ENCODE measurements at places on chromosomes 4 and X.

DNA sequence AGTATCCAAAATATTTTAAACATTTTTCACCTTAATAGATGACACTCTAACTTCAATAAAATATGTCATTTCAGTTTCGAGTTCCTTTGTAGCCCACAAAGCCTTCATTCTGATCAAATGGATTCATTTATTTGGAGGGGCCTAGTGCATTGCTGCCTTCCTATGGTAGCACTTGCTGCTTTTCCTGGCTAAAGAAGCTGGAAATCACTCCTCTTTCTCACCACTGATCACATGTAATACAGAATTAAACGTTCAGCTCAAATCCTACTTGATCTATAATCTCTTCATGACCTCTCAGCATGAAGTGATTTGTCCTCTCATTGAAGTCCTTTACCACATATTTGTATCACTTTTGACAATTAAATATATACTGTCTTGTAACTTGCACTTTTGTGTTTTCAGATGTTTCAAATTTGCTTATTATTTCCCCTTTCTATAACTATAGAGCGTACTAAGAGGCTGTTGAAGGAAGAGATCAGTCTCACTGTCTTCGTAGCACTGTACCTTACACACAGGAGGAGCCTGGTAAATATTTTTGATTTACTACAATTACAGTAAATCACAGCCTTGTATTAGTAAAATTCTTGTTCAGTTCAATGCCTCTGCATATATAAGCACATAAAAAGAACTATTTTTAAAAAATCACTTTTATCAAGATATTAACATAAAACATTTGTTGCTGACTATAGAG, 555 bp downstream of the CFI start:
- H3K36me3 ChIP-seq: no peaks in the 10 kb centered on the region
- DNase-seq: no peak
- no peak overlapping the region for H3K4me3 ChIP-seq
- H3K4me1 ChIP-seq: no peaks in the 10 kb centered on the region
- H3K27ac ChIP-seq: no peak overlapping the region
- H3K27me3 ChIP-seq: peaks cover 8% of the 10 kb centered on the region

- DNase-seq: no peak
- peaks cover 9% of the 10 kb centered on the region for H3K27me3 ChIP-seq
- H3K36me3 ChIP-seq: no peaks in the 10 kb centered on the region
- H3K4me3 ChIP-seq: no peak overlapping the region
- H3K4me1 ChIP-seq: no peaks in the 10 kb centered on the region
Measured at GRCh38 chrX:19129694-19130093, 7.4 kb upstream of the ADGRG2 start.

DNA sequence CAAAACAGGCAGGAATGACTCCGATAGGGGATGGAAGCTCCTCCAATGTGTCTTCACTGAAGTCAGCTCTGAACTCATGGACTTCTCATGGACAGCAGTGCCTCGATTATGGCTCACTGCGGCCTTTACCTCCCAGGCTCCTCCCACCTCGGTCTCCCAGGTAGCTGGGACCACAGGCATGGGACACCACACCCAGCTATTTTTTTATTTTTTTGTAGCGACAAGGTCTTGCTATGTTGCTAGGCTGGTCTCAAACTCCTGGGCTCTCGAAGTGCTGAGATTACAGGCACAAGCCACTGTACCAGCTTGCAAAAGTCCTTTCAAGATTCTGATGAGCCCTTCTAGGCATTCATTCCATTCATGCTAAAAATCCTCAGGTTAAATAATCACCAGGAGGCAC, 181.5 kb downstream of the NSUN7 start:
- H3K36me3 ChIP-seq: no peaks in the 10 kb centered on the region
- H3K4me1 ChIP-seq: peaks cover 8% of the 10 kb centered on the region
- no peak overlapping the region for H3K27ac ChIP-seq
- no peak for DNase-seq
- H3K4me3 ChIP-seq: no peak overlapping the region

DNA sequence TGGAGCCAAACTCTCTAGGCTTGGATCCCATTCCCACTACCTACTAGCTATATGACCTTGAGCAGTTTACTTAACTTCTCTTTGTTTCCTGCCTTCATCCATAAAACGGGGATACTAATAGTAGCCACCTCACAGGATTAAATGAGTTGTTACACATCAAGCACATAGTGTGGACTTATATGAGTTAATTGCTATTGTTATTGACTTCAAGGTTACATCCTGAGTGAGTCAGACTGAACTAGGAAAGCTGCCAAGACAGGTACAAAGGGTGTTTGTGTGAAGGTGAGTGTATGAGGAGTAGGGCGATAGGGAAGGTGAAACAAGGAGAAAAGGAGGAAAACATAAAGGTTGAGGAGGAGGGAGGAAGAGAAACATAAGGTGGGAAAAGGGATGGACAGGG, 32.2 kb downstream of the TFDP3 start:
- no peak overlapping the region for H3K27ac ChIP-seq
- no peaks in the 10 kb centered on the region for H3K36me3 ChIP-seq
- no peaks in the 10 kb centered on the region for H3K27me3 ChIP-seq
- no peak overlapping the region for H3K4me3 ChIP-seq
